ENCODE measurements at places on chromosomes 4 and X.

DNA sequence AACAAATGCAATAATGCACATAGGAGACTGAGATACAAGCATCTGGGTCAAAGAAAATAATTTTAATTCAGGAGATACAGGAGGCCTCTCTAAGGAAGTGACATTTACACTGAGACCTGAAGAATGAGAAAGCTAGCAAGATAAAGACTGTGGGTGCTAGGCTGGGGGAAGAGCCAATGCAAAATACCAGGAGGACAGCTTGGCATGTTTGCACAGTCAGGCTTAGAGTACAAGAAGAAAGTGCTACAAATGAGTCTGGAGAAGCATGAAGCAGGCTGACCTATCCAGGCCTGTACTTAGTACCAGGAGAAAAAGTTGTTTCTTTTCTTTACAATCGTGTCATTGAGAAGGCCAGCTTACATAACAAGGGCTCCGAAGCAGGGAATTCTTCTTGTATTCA, 56.9 kb downstream of the GABRB1 start:
- no peak for DNase-seq

DNA sequence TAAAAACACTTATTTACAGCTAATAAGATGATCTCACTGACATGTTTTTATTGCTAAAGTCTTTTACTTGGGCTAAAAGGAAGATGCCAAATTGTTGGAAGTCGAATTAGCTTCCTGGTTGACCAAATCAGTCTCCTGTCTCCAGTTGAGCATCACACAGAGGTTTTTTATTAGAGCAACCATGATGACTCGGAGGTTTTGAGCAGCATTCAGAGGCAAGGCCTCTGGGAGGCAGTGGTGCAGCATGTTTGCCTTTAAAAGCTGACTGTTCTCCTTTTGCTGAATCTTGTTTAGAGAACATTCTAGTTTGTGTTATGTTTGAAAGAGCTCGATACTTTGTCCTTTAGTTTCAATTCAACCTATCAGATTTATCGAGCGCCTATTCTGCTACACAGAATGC, 2.1 kb downstream of the UCHL1 start:
- no peak for DNase-seq

DNA sequence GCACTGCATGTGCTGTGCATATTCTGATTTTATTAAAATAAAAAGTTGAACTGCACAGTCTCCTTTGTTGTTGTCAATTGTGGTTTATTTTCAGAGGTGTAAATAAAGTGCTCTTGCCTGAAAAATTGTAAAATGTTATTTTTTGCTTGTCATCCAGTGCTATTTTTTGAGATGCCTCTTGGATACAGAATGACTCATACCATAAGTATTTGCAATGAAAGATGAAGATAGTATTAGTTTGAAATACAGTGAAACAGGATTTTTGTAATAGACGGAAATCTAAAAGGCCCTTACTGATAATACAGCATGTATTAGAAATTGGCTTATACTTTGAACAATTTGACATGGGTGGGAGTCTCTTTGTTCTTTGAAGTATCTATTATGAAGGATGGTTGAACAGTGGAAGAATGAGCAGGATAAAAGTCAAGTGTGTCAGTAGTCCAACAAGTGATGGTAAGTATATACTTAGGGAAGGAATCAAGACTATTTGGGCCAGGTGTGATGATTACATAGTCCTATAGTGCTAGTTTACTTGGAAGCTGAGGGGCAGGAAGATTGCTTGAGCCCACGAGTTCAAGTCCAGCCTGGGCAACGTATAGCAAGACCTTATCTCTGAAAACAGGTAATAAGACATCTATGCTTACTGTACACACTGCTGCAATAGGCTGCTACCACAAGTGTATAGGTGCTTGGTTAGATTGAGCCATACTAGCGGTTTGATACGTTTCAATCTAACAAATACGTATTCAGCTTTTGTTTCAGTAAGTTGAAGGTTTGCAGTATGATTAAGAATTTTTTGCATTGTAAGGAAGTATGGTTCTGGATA, 16.4 kb downstream of the DDX3X start:
- DNase-seq: no peak

GRCh38 chr4:173684223-173684622, 154.2 kb upstream of the HAND2 start:
- no peak for DNase-seq

DNA sequence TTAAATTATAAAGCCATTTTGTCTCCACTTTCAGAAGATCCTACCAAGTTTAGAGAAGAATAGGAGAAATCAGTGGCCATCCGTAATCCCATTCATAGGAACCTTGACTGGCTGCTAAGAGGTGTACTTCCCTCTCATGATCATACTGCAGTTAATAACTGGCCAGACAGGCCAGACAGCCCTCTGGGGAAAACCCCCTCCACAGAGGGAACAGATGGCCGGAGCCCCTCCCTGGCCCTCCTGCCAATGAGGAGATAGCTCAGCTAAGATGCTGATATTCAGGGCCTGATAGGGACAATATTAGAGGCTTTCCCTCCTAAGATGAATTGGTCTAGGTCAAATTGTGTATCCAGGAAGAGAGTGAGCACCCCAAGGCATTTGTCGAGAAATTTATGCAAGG, 200.0 kb upstream of the MAOA start:
- DNase-seq: no peak

- no peak for DNase-seq
Measured at GRCh38 chrX:5458300-5458842, 770.3 kb downstream of the NLGN4X start.

DNA sequence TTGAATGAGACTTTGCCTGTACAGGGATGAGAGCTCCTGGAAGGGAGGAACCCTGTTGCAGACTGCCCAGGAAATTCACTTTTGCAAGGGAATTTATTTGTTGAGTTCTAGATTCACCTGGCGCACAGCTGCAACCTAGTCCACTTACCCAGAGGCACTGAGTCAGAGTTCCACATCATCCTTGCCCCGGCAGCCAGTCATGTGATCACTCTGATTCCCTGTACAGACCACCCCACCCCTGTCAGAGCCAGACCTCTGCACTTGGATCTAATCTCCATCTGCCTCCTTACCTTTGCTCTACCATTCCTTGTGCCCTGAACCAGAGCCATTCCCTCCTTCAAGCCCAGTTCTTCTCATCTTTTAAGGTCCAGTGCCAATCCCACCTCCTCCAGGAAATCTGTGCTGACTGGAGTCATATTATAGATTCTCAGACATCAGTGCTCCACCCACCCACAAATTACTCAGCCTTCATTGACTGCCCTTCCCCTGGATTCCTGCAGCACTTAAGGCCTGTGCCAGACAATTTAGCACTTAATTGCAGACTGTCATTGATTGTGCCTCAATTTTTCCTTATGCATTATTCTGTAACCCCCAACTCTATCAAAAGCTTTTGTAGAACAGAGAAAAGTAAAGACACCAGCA, 84.1 kb upstream of the MAGEA4 start:
- DNase-seq: no peak
